CD4-positive, alpha-beta T cell treated with Interferon alpha-2 for 1 hour (primary cell): ENCODE measurements at places on chromosomes 4 and X.

GRCh38 chr4:6425336-6425735, 47.1 kb downstream of the PPP2R2C start:
- DNase-seq: peak; percentile 12

DNA sequence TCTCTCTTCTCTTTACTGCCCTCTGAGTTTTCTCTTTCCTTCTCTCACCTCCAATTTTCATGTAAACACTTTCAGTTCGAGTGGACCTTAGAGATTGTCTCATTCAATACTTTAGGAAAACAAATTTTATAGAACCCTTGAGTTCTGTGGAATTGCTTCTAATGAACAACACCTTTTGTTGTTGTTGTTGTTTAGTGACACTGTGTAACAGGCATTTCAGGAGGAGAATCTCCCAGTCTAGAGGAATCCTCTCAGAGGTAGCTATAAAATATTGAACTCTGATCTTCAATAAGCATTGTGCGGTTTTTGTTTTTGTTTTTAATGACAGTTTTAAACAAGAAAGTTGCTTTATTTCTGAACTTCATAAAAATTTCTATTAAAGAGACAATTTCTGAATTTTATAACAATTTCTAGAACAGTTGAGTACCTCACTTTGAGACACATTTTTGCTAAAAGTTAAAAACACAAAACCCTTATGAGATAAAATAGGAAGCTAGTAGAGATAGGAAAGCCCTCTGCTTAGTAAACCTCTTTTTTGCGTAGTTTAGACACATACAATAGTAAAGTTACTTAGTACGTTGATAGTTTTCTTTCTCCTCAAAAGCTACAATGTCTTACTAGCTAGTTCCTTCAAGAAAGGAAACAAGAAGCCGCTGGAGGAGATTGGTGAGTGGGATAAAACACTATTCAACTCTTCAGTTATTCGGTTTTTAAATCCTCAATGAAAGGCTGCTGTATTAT, 38.8 kb downstream of the CLCN3 start:
- no peak for DNase-seq

DNA sequence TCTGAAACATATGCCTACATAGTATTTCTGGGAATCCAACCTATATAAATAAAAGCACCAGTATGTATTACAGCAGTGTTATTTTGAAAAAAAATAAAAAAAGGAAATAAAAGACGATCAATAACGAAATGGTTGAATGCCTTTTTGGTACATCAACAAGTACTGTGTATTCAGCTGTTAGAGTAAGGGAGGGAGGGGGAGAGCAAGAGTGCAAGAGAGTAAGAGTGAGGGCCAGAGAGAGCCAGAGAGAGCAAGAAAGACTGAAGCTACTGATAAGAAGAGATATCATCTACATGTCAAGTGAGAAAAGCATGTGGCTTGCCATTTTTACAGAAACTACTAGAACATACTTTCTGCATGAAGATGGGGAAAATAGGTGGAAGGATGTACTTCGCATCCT, 1.8 kb downstream of the SPIN4 start:
- no peak for DNase-seq

GRCh38 chrX:53188763-53189162, 36.2 kb downstream of the KDM5C start:
- no peak for DNase-seq

GRCh38 chr4:148773313-148773712, 331.1 kb upstream of the NR3C2 start:
- DNase-seq: no peak

DNA sequence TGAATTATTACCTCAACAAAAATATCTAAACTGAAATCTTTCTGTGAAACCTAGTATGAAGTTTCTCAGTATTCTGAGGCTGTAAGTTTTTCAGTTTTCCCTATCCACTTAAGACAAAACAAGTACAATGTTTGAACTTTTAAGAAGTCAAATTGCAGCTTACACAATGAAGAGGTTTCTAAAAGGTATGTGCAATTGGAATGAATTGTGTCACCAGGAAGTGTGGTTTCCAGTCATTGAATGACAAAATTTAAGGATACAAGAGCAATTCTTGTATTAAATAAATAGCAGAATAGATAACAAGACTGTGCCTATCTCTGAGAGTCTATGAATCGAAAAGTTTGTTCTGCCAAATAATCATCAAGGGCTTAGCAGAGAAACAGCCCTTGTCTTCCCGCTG, 207.3 kb downstream of the ANKRD50 start:
- DNase-seq: no peak

DNA sequence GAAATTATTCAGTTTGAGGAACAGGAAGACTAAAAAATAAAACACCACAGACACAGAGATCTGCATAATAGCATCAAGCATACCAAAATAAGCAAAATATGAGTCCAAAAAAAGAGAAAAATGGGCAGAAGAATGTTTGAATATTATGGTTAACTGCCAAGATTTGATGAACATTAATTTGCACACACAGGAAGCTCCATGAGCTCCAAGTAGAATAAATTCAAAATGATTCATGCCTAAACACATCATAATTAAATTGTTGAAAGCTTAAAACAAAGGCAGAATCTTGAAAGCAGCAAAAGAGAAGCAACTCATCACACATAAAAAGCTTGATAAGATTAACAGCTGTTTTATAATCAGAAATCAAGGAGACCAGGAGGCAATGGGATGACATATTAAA, 156.6 kb upstream of the ARSJ start:
- DNase-seq: no peak

GRCh38 chr4:47442980-47443379, 20.5 kb downstream of the COMMD8 start:
- DNase-seq: no peak
